ENCODE measurements at places on chromosomes 6 and 20.

DNA sequence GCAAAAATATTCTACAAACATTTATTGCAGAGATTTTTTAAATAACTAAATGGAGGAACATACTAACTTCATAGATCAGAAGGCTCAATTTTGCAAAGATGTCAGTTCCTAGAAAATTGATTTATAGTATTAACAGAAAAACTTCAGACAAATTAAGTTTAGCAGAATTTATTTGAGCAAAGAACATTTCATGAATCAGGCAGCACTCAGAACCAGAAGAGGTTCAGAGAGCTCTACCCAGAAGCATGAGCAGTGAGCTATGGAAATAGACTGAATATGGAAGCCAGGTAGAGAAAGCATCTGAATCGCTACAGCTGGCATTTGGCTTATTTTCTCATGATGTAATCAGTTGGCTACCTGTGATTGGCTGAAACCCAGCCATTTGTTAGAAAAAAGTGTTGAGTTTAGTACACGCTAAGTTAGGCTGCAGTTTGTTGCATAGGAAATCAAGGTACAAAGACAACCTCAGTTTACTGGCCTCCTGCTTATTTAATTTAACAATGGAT is 174.5 kb upstream of the TAB2 start:
- DNase-seq, result no peak

- no peak for DNase-seq
Observed at GRCh38 chr6:29696147-29697125, 15.5 kb upstream of the ZFP57 start.

DNA sequence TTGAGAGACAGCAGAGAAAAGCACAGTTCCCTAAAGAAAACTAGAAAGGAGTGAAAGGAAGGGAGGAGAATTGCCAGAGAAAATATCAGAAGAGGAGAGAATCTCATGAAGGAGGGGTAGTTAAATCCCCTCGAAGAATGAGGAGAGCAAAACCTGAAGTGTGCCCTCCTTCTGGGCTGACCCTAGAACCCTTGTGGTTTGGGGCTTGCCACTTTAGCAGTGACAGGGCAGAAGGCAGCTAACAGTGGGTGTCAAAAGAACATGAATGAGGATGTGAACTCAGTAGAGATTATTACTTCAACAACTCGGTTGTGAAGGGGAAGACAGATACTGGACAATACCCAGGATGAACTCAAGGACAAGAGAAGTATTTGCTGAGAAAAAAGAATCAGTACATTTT is 73.6 kb downstream of the RALGAPA2 start:
- DNase-seq, result no peak

GRCh38 chr6:43283905-43284304 is 14.2 kb upstream of the SLC22A7 start:
- no peak for DNase-seq

DNA sequence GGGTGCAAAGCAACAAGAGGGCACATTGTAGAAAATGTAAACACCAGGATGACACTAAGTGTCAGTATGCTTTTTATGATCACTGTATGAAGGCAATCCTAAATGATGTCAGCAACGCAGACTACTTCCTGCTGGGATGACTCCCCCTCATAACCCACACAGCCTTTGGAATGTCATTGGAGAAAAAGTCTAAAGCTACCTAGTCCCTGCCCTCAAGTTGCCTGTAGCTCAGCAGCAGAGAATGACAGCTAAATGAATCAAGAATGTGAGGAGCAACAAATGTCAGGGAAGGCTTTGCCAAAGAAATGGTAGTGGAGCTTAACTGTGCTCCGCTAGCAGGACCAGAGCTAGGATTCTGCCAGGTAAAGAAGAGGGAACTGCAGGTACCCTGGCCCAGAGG is 555.6 kb downstream of the CD83 start:
- no peak for DNase-seq

GRCh38 chr20:39399463-39399862 is 437.3 kb downstream of the DHX35 start:
- DNase-seq, result no peak

DNA sequence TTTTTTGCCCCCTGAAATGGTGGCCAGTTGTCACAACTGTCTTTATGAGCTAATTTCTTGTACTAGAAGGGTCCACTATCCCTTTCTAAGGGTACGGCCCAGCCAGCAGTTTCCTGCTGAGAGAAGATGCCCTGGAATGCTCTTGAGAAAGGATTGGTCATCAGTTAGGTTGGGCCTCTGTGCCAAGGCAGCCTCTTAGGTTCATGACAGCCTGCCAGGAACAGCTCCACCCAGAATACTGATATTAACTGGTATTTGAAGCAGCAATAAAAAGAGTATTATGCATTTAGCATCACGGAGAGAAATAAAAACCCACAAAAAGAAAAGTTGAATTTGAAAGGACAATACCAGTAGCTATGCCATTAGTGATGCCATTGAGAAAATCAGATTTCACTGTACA is 9.0 kb upstream of the HINT3 start:
- DNase-seq, result no peak

DNA sequence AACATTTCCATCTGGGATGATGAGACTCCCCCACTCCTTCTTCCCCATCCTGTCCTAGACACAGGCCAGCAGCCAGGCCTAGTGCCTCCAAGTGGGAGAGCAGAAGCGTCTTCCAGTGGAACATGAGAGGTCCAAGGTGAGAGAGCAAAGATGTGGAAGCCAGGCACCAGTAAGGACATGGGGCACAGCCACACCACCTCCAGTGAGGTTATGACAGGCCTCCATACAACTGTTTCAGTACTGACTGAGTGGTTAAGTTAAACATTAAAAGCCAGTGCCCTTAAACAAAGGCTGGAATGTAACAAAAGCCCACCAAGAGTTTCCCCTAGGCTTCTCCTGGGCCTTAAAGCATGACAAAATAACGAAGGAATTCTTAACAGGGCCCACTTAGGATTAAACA is 5.3 kb downstream of the ZBTB24 start:
- no peak for DNase-seq

GRCh38 chr6:23176883-23177282 is 607.5 kb downstream of the HDGFL1 start:
- DNase-seq, result no peak

DNA sequence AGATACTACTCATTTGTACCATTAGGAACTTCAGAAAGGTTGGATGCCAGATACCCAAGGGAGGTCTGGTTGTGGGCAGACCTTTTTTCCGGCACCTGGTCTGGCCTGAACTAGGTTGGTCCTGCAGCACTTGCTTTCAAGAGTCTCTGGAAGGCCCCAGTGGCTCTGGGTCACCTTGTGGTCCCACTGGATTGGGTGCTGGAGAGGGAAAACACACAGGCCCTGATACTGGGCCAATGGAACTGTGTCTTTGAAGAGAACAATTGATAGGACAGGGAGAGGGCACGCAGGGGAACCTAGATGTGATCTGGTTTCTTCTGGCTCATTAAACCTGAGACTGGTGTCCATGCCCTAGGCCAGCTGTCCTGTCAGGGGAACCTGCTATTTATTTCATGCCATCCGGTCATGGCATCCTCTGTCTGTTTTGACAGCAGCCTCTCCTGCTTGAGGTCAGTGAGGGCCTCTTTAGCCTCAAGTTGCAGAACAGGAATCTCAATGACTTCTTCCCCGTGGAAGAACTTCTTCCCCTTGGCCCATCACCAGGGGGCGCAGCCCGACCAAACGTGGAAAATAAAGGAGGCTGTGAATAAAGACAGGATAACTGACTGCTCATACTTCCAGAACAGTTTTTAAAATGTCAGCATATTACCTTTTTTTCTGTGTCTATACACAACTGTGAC is 25.0 kb downstream of the TAF8 start:
- DNase-seq, result peak; percentile 19

DNA sequence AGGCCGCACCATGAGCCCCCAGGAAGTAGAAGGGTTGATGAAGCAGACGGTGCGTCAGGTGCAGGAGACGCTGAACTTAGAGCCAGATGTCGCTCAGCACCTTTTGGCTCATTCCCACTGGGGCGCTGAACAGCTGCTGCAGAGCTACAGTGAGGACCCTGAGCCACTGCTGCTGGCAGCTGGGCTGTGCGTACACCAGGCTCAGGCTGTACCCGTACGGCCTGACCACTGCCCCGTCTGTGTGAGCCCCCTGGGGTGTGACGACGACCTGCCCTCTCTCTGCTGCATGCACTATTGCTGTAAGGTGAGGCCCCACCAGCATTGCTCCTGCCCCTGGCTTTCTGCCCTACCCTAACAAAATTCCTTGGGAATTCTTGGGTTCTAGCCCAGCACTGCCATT is 13.1 kb downstream of the DNPH1 start:
- DNase-seq, result no peak

GRCh38 chr6:138417493-138418117 is 13.6 kb downstream of the HEBP2 start:
- no peak for DNase-seq

DNA sequence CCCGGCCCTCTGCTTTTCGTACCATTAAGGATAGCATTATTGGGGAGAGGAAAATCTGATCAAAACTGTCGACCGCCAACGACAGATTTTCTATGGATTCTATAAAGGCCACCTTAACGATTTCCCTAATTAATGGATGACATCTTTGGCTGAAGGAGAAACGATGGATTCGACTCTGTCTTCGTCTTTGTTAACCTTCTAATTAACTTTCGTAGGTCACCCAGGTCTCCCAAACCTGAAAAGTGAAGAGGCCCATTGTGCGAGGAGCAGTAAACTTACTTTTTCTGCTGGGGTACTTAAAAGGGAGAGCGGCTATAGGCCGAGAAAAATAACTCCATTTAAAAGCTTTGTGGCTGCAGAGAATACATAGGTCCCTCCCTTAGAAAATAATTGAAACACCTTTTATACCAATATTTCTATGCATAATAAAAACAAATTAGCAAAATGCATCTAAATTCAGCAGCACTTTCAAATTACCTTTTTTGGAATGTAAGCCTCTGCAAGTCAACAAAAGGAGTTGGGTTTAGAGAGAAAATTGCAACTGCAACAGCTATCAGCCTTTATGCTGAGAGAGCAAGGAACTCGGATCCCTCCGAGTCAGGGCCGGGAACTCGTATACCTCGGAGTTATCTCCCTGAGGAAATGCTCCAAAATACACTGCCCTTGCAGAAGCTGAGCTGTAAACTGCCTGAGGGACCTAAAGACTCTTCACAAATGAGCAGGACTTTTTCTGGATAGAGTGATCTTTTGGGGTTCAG is 31.4 kb upstream of the NR2E1 start:
- DNase-seq, result no peak

- no peak for DNase-seq
Observed at GRCh38 chr20:32052090-32052777, at the start of gene HCK. Gene HCK, plus strand, starts transcription at chr20:32052242.

DNA sequence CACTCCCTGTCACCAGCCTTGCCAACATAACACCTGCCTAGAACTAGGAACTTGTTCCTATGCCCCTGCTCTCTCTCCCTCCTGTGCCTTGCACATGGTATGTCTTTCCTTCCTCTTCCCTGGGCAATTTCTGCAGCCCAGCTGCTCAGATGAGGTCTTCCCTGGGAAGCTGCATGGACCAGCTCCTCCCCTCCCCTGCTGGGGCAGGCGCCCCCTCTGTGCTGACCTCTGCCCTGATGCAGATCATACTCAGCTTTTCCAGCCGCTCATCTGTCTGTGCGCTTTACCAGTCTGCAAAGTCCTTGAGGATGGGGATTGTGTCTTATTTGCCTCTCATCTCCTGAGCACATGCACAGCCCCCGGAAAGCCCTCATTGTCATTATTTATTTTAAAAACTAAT is 161.8 kb downstream of the SCML4 start:
- no peak for DNase-seq

GRCh38 chr6:157260735-157261410 is 62.4 kb downstream of the TMEM242 start:
- peak; percentile 84 for DNase-seq

- no peak for DNase-seq
Observed at GRCh38 chr6:143585716-143586115, 74.2 kb upstream of the FUCA2 start.

DNA sequence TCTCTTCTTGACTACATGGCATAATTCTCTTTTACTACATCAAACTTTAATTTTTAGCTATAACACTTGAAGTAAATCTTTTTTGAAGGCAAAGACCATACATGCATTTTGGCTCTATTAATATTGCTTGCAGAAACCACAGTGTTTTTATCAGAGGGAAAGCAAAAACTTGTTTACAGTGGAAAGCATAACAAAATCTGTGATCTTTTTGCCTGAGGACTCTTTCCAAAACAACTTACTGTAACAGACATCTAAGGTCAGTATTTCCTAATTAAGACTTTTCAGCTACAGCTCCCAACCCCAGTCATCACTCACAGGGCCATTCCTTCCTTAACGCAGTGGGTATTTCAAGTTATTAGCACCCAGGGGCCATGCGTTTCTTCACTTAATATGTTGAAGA is 274.7 kb downstream of the CDKAL1 start:
- no peak for DNase-seq

GRCh38 chr20:46237227-46237626 is 71.1 kb downstream of the CDH22 start:
- no peak for DNase-seq

GRCh38 chr6:45933855-45934254 is 81.8 kb downstream of the CLIC5 start:
- DNase-seq, result no peak

DNA sequence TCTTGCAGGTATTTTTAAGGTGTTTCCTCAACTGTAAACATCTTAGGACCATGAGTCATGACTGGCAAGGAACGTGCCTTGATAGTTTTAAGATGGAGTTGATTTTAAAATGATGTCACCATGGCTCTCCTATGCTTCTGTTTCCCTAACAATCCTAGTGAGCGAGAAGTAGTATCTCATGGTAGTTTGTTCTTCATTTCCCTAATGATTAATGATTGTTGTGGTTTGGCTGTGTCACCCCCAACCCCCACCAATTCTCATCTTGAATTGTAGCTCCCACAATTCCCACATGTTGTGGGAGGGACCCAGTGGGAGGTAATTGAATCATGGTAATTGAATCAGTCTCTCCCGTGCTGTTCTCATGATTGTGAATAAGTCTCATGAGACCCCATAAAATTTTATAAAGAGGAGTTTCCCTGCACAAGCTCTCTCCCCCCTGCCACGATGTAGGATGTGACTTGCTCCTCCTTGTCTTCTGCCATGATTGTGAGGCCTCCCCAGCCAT is 16.8 kb upstream of the BNIP5 start:
- no peak for DNase-seq

DNA sequence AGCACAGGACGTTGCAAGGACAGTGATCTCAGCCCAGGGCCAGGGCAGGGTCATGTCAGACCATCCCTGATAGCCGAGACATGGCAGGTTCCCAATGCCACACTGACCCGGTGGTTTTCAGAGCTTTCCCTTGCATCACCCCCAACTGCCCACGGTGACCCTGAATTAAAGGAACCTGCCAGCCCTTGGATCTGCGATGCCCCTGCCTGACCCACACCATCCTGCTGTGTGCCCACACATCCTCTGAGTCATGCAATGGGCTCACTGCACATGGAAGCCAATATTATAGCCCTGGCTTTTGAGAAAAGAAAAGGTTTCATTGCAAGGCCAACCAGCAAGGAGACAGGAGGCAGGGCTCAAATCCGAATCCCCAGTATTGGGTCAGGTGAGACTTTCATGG is 132.6 kb upstream of the CST7 start:
- no peak for DNase-seq
